ENCODE measurements at places on chromosomes 3 and 15.
A peak's percentile ranks its signal among the peaks of the same experiment; 100 is the strongest.

- DNase-seq: no peak
Measured at GRCh38 chr3:138063416-138063815, 52.0 kb downstream of the DZIP1L start.

DNA sequence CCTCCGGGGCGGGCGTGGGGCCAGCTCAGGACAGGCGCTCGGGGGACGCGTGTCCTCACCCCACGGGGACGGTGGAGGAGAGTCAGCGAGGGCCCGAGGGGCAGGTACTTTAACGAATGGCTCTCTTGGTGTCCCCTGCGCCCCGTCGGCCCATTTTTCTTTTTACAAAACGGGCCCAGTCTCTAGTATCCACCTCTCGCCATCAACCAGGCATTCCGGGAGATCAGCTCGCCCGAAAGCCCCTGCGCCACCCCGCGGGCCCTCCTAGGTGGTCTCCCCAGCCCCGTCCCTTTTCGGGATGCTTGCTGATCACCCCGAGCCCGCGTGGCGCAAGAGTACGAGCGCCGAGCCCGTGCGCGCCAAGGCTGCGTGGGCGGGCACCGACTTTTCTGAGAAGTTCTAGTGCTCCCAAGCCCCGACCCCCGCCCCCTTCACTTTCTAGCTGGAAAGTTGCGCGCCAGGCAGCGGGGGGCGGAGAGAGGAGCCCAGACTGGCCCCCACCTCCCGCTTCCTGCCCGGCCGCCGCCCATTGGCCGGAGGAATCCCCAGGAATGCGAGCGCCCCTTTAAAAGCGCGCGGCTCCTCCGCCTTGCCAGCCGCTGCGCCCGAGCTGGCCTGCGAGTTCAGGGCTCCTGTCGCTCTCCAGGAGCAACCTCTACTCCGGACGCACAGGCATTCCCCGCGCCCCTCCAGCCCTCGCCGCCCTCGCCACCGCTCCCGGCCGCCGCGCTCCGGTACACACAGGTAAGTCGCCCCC is at the start of gene THBS1:
THBS1 (plus strand) TSS at position 595 of the 757 bp plus-strand sequence. CDS start 779 bp downstream, outside the sequence.
- peak; percentile 86 for DNase-seq

DNA sequence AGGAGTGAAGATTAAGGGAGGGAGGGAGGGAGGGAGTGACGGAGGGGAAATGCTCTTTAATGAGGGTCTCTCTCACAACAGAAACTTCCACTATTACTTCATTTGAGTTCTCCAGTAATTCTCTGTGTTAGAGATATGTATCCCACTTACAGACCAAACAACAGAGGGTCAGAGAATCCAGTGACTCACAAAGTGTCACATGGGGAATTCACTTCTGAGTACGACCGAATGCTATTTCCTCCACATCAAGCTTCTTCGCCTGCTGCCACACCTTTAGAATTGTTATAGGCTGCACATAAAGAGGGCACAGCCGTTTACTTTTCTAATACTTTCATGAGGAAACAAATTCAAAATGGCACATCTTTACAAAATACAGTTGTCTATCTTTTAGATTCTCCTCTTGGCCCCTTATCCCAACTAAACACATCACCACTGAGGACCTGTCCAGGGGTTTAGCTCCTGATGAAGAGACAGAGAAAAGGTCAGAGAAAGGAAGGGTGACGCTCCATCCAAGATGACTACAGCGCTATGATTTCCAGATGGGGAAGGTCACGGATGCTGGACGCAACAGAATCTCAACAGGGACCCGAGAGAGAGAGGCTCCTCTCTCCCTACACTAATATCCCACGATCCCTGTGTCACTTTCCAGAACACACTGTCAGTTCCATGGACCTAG is 119.0 kb downstream of the XXYLT1 start:
- DNase-seq: no peak

DNA sequence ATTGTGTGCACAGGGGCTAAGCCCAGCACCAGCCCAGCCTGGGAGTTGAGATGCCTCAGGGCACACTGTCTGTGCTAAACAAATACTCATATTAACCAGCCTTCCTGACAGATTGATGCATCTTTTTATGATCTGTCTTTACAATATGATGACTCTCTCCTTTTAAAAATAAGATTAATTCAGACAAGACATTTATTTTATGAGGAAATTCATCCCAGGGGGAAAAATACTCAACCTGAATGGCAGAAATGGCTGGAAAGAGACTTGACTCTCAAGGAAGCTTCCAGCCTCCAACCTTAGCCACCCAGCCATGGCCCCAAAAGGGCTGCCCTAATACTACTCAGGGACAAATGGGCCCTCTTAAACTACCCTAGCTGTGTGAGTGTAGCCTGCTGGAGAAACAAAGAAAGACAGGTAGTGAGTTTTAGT is 46.9 kb downstream of the NOX5 start:
- no peak for DNase-seq

GRCh38 chr3:125221831-125222230 is 9.3 kb upstream of the SLC12A8 start:
- no peak for DNase-seq

DNA sequence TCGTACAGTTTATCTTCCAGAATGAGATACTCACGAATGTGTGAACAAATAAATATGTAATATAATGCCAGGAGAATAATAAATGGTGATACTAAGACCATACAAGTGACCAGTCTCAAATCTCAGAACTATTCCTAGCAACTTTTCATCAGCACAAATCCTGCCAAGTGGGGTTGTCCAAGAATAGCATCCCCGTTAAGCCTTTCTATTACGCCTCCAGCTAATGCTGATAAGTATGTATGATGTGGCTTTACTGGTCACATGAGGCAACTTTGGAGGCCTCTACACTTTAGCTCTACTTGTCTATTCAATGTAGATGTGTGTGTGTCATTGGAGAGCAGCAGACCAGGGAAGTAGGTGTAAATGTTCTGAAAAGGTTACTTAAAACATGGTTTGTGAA is 129.5 kb downstream of the KCNMB2 start:
- DNase-seq: no peak
